Activated gamma-delta T cell treated with anti-CD3 and anti-CD28 coated beads, Interleukin-2, amount 50 U/mL, for 16 hours (primary cell): ENCODE measurements at places on chromosomes 13 and 19.

GRCh38 chr13:39405596-39406205 is 197.3 kb downstream of the LHFPL6 start:
- no peak for DNase-seq

- no peak for DNase-seq
These were observed 3.3 kb upstream of the AP3D1 start for GRCh38 chr19:2154587-2155075.

DNA sequence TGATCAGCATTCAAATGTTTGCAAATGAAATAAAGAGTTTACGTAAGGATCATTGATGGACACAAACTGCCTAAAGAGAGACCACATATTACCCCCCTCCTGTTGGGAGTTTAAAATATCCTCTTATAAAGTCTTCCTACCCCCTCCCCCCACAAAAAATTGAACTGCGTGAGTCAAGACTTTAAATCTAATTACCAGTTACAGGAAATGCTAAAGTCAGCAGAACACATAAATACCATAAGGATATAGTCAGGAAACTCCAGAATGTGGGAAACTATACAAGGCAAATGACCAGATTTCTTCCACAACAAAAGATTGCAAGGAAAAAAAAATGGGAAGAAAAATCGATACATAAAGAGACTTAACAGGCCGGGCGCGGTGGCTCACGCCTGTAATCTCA is 44.4 kb upstream of the FARP1 start:
- no peak for DNase-seq

- no peak for DNase-seq
These were observed 16.2 kb upstream of the KATNAL1 start for GRCh38 chr13:30323524-30323923.

DNA sequence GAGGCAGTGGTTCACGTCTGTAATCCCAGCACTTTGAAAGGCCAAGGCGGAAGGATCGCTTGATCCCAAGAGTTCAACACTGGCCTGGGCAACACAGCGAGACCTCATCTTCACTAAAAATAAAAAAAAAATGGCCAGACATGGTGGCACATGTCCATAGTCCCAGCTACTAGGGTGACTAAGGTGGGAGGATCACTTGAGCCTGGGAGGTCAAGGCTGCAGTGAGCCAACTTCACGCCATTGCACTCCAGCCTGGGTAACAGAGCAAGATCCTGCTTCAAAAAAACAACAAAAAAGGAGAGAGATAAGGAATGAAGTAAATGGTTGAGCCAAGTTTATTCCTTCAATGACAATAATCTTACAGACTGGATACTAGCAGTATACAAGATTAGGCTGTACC is 21.3 kb downstream of the TBC1D4 start:
- no peak for DNase-seq

DNA sequence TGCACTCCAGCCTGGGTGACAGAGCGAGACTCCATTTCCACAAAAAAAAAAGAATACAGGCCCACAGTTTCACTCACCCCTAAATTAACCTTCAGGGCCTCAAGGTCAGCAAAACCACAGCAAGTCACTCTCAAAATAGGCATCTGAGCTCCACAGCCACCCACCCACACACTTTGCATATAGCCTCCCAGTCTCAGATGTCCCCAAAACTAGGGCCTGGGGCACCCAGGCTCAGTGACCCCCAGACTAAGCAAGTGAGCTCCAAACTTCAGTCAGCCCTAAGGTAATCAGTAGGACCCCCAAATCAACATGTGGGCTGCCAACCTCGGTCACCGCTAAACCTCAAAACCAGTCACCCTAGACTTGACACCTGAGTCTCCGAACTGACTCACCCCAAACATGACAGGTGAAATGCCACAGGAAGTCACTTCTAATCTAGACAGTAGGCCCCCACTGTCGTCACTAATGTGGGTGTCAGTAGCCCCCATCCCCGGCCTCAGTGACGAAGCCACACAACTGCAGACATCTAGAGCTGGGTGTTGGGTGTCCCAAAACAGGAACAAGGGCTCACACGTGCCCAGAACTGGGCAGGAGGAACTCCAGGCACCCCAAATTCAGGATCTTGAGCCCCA is 13.9 kb downstream of the RABAC1 start:
- DNase-seq: peak; percentile 90

- no peak for DNase-seq
These were observed 4.6 kb upstream of the CDC16 start for GRCh38 chr13:114230117-114230516.

DNA sequence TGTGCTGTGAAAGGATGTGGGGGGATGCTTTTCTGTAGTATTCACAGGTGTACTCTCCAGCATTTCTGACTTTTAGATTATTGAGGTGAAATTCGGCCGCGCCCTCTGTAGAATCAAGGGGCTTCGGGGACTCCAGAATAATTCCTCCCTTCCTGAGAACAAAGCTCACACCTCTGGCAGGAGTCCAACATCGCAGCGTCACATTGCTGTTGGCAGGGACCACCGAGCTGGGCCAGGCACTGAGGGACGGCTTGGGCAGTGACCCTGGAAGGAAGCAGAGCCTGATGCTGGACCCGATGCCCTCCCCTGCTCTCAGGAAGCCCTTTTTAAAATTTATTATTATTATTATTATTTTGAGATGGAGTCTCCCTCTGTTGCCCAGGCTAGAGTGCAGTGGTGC is 6.3 kb downstream of the TARM1 start:
- no peak for DNase-seq

- no peak for DNase-seq
These were observed 116.5 kb downstream of the RBM26 start for GRCh38 chr13:79289571-79289970.

DNA sequence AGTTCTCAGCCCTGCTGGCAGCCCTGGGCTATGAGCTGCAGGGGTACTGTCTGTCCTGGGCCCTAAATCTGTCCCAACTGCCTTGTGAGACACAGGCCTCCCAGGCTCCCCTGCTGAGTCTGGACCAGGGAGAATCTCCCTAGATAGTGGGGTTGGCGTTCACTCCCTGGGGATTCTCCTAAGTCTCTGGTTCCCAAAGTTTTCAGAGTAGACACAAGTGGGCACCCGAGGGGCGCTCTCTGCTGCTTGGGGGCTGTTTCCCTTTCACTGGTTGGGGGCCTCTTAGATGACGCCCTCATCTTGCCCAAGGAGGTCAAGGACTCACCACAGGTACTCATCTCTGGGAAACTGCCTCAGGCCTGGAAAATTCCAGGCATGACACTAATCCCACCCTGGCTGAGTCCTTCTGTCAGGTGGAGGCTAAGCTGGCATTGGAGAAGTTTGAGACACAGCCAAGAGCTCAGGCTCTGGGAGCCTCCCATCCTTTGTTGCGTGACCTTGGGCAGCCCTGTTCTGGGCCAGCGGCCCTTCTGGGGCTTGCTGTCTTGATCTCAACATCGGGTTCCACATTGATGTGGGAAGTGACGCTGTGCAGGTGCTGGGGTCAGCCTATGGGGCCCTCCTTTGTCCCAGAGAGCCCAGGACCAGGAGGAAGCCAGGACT is 3.9 kb downstream of the RPL18A start:
- DNase-seq: no peak

DNA sequence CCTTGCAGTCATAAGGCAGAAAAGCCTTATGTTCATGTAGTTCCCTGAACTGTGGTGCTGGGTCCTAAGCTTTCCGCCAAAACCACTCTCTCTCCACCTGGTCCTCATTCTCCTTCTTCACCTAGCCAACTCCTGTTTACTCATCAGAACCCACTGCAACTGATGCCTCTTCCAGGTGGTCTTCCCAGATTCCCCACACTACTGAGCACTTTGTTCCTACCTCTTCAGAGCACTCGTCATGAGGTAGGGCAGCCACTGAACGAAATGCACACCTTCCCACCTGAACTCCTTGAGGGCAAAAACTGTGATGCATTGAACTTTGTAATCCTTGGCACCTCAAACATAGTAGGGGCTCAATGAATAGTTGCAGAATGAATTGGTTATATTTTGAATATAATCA is 100.4 kb downstream of the DOCK9 start:
- no peak for DNase-seq

DNA sequence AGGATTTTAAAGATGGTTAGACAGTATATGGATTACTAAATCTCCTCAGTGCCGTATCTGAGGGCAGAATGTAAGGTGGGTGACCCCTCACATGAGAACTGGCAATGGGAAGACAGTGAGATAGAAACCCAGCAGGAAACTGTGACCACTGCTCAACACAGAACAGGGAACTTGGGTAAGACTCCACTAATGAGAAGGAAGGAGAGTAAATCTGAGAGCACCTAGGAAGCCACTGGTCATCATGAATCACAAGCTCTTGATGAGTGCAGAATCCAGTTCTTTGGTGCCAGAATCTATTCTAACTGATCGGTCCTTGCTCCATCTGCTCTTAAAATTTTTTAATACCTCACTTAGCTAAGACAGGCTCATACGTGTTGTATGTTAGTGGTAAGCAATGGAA is 261.8 kb downstream of the KLF12 start:
- DNase-seq: no peak

GRCh38 chr13:23796551-23796950 is 92.6 kb downstream of the MIPEP start:
- no peak for DNase-seq

- peak; percentile 69 for DNase-seq
These were observed 83.9 kb downstream of the GNG7 start for GRCh38 chr19:2618611-2619010.

GRCh38 chr19:54325631-54326030 is 12.7 kb upstream of the LILRA5 start:
- DNase-seq: no peak

DNA sequence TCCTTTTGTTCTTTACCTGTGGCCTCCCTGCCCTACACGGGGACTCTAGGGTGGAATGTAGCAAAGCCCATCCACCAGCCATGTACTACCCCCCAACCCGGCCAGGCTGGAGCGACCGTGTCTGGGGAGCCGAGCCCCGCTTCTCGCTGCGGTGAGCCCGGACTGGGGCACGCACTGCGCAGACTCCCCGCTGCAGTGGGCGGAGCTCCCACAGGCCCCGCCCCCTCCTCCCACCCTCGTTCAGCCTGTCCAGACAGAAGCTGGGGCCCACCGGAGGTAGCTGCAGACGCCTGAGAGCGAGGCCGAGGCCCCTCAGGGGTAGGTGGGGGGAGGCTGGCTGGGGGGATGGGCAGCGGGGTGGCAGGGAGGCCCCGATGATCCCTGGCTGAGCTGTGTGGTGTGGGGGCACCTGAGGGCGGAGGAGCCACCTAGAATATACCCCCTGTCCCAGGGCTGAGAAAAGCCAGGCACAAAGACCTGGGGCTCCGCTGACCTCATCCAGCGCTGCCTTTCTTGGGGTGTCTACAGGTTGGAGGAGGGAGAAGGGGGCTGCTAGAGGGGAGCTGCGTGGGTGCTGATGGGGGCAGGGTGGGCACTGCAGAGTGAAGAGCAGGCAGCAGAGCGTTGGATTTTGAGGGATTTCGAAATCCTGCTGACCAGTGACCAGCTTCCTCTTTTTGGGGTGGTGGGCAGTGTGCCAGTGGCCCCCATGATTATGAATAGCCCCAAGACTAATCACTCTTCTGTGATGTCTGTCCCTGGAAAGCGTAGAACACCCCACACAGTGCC is 17.3 kb downstream of the PLD3 start:
- DNase-seq: no peak

- no peak for DNase-seq
These were observed 997 bp upstream of the ZNF446 start for GRCh38 chr19:58474997-58475713.

DNA sequence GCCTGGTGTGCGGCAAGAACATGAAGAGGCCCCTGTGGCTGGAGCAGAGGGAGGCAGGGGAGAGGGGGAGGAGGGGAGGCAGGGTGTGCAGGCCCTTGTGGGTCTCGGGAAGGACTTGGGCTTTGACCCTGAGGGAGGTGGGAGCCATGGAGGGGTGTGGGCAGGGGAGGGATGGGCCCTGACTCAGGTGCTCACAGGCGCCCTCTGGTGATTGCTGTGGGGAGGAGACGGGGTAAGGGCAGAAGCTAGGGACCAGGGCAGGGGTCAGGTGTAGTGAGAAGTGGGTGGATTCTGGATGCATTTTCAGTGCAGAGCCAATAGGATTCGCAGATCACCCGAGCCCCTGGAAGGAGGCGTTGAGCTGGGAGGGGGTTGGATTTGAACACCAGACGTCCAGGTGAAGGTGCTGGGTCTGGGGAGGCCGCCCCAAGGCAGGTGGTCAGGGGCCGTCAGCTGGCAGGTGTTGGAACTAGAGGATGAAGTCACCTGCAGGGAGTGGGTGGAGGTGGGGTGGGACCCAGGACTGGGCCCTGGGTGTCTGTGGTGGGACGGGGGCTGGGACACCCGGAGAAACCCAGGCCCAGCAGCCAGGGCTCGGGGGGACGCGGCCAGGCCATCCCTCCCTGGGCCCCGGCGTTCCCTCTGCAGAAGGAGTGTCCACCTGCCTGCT is 185.4 kb downstream of the KDM4B start:
- DNase-seq: no peak

DNA sequence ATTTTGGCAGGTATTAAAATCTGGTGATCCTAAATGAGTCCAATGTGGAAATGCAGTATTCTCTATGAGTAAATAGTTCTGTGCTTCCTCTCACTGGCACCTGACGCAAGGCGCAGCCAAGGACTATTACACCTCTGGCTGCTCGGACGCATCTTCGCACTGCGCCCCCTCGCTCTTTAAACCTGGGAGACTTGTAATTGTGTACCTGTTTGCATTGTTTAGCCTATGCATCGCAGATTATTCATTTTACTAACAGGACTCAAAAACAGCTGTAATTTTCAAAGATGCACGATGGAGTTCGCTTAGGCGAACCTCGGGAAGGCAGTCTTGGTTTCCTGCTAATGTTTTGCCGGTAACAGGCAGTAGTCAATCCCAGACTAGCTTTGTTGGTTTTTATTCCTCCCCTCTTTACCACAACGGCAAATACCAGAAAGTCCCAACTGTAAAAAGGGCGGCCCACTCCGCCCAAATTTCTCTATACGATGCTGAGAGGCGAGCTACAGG is 113.2 kb downstream of the KCNRG start:
- DNase-seq: no peak

DNA sequence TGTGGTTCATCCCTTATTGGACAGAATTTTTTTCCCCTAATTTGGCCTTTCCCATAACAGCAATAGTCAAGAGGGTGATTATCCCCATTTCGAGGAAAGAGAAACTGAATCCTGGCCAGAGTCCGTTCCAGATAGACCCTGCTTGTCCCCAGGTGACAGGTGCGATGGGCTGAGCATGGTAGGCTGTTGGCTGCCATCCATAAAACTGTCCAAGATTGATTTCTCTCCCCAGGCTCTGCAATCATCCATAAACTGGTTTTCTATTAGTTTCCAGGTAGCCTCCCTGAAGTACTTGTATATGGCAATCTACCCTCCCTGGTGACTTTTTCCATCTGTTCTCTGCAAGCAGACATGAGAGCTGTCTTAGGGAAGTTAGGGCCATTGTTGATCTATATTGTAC is 25.4 kb downstream of the SERP2 start:
- no peak for DNase-seq
